GDM1 (cell line): ENCODE measurements at places on chromosomes 11 and 22.

GRCh38 chr22:20881231-20881630, 22.4 kb downstream of the SNAP29 start:
- no peak for DNase-seq

DNA sequence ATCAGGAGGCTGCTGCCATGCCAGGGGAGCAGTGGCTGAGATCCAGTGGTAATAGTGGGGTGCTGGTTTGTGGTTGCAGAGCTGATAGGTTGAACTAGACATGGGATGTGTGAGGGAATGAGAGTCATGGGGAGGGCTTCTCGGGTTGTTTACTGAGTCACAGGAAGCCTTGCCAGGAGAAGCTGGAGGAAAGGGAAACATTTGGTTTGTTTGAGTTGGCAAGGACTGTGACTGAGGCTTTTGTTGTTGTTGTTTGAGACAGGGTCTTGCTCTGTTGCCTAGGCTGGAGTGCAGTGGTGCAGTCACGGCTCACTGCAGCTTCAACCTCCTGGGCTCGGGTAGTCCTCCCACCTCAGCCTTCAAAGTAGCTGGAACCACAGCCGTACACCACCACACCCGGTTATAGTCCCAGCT, 49.3 kb downstream of the CABIN1 start:
- no peak for DNase-seq

GRCh38 chr11:34640050-34640923, 19.4 kb downstream of the EHF start:
- no peak for DNase-seq

GRCh38 chr22:25364736-25365241, 145.3 kb downstream of the CRYBB2 start:
- no peak for DNase-seq

GRCh38 chr11:59012398-59013265, 73.3 kb downstream of the GLYATL1 start:
- DNase-seq: no peak

DNA sequence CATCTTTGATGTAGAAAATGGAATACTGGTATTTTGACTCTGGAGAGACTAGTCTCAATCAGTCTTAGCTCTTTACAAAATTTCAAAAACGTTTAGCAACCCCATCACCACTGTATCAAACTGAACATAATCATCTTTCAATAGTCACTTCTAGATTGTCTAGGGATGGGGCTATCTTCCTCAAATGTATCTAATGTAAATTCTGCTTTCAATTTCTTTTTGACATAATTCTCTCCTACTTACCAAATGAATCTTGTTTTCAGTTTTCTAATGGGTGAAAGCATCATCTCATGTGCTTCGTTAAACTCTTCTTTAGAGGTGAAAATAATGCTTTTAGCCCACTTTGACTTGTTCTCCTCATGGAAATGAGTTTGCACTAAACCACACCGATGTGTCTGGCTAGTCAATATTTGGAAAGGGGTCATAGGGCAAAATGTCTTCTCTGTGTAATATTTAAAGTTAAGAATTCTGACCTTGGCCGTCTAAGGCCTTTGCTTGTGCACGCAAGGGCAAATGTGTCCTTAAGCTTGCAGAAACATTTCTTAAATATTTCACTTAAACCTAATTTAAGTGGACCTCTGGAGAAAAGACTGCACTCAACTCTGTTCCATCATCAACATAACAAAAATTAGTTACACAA, 5.2 kb downstream of the SIK3 start:
- DNase-seq: no peak

- DNase-seq: no peak
Measured at GRCh38 chr11:27540051-27540450, 33.5 kb upstream of the LIN7C start.

DNA sequence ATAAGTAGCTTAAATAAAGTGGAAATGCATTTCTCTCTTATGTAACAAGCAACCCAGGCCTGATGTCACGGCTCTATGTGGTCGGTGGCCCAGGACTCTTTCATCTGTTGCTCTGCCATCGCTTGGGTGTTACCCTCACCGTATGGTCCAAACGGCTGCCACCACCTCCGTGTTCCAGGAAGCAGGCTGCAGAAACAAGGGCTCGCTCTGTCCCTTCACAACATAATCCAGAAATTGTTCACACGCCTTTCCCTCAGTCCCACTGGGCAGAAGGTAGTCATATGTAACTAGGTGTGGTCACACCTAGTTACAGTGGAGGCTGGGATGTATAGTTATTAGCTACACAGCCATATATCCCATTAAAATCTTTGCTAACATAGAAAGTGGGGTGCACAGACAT, 421.0 kb downstream of the SOX6 start:
- no peak for DNase-seq

- DNase-seq: peak; percentile 17
Measured at GRCh38 chr22:46734830-46735453, 3.1 kb downstream of the CERK start.

- DNase-seq: no peak
Measured at GRCh38 chr11:131584785-131585592, 214.6 kb downstream of the NTM start.
